ENCODE measurements at places on chromosomes 4 and X.
A peak's percentile ranks its signal among the peaks of the same experiment; 100 is the strongest.

DNA sequence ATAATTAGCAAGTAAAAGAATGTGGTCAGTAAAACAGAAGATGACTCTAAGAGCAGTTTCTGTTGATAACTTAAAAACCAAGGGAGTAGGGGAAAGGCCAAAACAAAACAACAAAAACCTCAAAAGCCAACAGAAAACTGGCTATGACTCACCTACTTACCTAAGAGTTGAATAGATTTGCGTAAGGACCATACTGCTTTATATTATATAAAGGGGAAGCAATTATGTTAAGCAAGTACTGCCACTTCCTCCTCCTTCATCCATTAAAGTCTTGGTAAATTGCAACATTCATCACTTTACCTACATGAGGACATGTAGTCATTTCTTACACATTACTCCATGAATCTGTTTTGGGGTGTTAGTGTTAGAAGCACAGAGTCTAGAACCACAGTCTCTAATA is 85.9 kb upstream of the FAM47A start:
- peak; percentile 15 for DNase-seq

GRCh38 chrX:140525448-140525847 is 20.6 kb upstream of the SOX3 start:
- no peak for DNase-seq

- peak; percentile 2 for DNase-seq
Observed at GRCh38 chrX:9566150-9566621, 101.3 kb downstream of the TBL1X start.

GRCh38 chrX:13482746-13483541 is 86.5 kb upstream of the EGFL6 start:
- no peak for DNase-seq

GRCh38 chrX:29297171-29297800 is 710.0 kb downstream of the IL1RAPL1 start:
- no peak for DNase-seq

DNA sequence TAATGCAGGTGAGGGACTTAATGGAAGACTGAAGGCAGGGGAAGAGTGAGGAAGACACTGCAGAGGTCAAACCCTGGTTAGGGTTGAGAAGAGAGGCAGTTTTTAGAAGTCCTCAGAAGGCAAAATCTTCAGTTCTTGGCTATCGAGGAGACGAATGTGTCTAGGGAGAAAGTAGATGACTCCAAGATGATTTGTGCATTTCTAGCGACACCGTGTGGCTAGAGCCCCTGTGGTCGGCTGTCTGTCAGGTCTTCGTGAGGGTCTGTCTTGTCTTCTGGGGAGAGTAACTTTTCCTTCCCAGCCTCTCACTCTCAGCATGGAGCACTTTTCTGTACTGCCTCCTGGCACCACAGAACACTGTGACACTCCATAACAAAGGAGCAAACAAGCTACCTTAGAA is 458.1 kb downstream of the STIM2 start:
- no peak for DNase-seq

GRCh38 chr4:123554801-123555232 is 158.2 kb downstream of the SPRY1 start:
- DNase-seq, result no peak

- no peak for DNase-seq
Observed at GRCh38 chr4:4549534-4549933, 7.7 kb upstream of the STX18 start.

DNA sequence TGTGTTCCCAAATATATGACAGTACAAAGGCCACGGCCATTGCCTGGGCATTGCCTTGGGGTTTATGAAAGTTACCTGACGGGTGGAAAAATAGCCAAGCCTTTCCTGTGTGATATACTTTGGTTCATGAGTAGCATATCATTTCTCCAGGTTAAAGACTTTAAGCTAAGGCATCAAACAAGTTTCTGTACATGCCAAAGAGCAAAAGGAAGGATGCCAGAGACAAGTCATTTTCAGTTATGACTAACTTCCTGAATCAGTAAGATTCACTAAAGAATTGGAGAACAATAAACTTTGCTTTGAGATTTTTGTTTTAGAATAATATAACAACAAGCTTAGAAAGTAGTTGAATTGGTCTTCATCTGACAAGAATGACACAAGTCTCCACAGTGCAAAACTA is 9.7 kb upstream of the GUF1 start:
- DNase-seq, result no peak

- no peak for DNase-seq
Observed at GRCh38 chr4:148608968-148609367, 166.8 kb upstream of the NR3C2 start.

DNA sequence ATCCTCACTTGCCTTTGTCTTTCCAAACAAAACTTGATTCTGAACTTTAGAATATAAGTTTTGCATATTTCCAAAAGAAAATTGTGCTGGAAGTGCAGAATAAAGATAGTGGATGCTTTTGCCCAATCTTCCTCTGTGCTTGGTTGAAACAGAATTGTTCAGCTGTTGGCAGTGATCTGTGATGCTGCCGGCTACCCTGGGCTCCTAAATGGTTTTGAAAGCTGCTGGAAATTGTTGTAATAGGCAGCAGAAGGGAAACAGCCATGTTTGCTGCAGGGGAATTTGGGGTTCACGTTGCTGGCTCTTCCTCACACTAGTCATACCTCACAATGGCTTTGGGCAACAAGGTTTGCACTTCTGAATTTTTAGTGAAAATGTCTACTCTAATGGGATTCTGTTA is 398.0 kb downstream of the RAPGEF2 start:
- DNase-seq, result no peak

- no peak for DNase-seq
Observed at GRCh38 chrX:47707031-47707780, 48.2 kb upstream of the UXT start.

DNA sequence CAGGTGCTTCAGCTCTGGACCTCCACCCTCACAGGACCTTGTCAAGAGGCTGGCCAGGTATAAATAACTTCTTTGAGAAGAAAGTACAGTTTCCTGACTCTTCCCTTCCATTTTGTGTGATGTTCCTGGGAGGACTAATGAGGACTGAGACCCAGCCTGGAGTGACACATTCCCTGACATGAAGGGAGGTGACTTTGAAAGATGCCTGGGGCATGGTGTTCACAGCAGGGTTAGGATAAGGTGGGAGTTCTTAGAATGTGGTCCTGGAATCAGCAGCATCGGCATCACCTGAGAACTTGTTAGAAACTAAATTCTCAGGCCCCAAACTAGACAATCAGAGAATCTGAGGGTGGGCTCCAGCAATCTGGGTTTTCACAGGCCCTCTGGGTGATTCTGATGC is 224.9 kb upstream of the BOD1L1 start:
- DNase-seq, result no peak

GRCh38 chrX:9644335-9644734 is 121.3 kb downstream of the GPR143 start:
- no peak for DNase-seq

DNA sequence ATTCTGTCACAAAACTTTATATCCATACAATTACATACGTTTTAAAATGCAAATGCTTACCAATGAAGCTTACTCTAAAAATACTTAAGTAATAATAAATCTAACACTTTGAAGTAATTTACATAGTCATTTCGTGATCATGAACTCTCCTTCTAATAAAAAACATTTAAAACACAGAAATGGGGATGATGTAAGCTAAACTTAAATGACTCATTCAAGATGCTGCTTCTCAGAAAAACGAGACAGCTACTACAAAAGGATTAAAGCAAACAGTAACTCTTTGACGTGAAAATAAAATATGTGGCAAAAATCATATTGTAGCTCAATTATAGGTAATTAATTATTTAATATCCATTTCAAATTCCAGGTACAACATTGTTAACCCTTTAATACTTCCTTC is 148.7 kb downstream of the FGF16 start:
- DNase-seq, result no peak

GRCh38 chr4:38889143-38889542 is 21.5 kb downstream of the FAM114A1 start:
- peak; percentile 54 for DNase-seq

DNA sequence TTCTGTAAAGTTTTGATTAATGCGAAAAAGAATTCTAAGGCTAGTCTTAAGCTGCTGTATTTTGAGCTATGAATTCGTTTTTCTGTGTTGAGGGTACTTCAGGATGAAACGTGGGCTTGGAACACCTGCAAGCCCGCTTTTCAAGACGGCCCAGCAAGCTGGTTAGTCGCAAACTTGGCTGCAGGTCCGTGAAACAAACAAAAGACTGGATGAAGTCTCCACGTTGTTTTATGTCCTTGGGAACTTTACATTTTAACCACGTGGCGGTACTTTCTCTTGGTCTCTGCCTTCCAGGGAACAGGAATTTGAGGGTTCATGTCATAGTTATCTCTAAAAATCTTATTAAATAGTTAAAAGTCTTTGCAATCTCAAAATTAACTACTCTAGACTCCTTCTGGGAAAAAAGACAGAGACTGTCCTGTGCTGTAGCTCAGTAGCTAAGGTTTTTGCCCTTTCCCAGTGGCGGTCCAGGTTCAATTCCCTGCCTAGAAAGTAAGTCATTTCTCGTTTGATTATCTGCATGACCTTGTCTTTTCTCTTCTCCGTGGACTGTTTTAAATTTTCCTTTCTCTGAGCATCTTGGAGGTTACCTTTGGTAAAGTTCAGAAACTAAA is 21.0 kb downstream of the TENM3 start:
- no peak for DNase-seq

DNA sequence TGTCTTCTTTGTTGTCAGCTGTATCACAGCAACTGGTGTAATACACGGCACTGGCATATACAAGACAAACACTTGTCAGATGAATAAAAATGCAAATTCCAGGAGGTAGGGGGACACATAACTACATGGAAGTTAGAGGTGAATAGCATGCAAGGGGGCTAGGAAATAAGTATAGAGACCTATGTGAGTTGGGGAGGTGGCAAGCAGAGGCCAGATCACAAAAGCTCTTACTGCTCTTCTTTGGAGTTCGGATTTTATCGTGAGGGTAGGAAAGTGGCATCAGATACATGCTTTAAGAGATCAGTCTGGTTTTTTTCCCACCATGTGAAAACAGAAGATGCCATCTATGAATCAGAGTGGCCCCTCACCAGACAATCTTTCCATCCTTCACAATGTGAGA is 2.8 kb upstream of the SRP72 start:
- DNase-seq, result no peak

DNA sequence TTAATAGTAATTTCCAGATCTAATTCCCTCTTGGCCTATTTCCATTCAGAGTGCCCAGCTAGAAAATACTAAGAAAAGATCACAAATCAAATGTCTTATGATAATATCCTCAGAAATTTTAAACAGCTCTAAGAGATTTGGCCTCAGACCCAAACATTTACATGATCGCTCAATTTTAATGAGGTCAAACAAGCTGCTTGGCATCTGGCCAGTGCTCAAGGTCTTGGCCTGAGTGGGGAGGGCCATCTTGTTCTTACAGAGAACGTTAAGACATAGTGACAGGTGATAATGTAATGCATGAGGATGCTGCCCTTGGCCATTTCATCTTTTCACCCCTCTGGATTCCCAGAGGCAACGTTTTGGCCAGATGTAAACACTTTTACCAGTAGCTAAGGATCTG is 159.2 kb upstream of the SLC7A11 start:
- DNase-seq, result no peak

DNA sequence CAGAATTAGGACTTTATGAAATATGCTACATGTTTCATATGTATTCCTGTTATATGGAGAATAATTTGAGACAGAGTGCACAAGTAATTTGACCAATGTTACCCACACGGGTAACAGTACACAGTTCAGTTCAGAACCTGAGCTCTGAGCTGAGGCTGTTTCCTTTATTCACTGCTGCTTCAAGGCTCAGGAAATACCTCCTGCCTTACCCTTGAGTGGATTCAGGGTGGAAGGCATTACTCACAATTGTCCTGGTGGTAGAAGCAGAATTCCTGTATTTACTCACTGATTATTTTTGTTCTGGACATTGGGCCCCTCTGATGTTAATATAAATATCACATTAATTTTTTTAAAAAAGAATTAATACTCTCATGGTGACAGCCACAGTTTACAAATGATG is 73.5 kb upstream of the CAMK2D start:
- DNase-seq, result no peak

GRCh38 chr4:15239866-15240265 is 188.0 kb upstream of the C1QTNF7 start:
- DNase-seq, result no peak

DNA sequence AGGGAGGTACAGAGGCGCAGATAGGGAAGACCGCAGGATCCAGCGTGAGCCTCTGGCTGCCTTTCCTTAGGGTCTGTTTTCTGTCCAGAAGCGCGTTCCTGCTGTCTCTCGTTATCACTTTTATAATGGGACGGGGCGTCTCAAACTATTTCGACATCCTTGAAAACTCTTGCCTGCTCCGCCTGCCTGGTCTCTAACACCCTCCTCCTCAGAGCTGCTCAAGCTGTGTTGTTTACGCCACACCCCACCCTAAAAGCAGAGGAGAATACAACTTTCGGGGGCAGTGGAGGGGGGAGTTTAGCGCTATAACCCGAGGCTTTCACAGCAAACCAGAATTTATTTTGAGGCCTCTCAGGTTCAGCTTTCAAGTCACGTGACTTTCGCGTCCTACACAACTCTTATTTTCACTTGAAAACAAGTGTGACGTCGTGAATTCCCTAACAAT is 646 bp upstream of the FAM3A start:
- no peak for DNase-seq

GRCh38 chr4:14848229-14848628 is 154.1 kb upstream of the CPEB2 start:
- DNase-seq, result peak; percentile 77

- no peak for DNase-seq
Observed at GRCh38 chr4:2802618-2803531, 10.0 kb downstream of the SH3BP2 start.

DNA sequence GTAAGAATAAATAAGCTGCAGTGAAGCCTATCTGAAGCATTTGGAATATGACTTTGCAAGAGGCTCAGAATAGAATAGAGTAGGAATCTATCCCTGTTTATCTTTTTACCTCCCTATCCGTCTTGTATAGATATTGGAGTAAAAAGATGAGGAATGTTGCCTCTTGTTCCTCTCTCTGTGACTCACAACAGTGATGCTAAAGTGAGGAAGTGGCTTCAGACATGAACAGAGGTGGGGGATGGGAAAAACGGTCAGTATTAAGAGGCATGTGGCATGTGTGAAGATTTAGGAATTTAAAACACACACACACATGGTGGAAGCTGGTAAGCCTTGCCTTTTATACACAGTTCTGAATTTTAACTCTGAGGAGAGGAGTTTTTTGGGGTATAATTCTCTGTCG is 3.8 kb upstream of the DCAF4L1 start:
- no peak for DNase-seq

GRCh38 chr4:119939071-119939995 is 127.3 kb downstream of the MAD2L1 start:
- no peak for DNase-seq

DNA sequence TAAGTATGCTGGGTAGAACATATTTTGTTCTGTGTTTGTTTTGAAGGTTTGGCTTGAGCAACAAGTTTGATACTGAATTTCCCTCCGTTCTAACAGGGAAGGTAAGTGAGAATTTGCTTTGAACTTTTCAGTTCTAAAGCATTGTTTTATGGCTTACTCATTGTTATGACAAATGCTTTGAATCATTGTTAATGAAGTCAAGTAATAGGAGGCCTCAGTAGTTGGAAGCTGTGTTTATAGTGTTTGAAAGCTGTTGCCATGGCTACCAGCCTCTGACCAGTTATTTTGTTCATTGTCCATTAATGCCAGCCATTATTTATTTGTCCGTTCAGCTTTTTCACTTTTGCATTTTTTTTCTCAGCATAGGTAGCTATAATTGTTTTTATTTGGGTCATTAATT is 14.4 kb downstream of the CHIC1 start:
- DNase-seq, result no peak

Measured in inflammatory macrophage treated with lipopolysaccharide for 1 hour (primary cell).